ENCODE measurements at places on chromosomes 13 and 19.
A peak's percentile ranks its signal among the peaks of the same experiment; 100 is the strongest.

- no peak for DNase-seq
Observed at GRCh38 chr13:112103961-112104880, 37.3 kb downstream of the SOX1 start.

DNA sequence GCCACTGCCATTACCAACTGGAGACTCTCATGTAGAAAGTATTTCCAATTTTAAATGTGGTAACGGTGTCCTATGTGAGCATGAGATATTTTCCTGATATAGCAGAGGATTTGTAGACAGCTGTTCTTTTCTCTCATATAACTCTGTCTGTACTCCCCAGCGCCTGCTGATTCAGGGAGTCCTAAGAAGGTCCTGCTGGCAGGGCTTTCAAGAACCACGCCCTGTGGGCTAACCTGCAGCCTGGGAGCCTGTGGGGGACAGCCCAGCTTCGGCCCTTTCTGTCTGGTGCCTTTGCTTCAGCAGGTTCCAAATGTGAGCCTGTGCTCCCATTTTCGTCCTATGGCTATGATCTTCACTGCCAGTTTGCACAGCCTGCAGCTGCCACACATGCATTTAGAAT is 316.8 kb downstream of the ATP8A2 start:
- DNase-seq, result no peak

DNA sequence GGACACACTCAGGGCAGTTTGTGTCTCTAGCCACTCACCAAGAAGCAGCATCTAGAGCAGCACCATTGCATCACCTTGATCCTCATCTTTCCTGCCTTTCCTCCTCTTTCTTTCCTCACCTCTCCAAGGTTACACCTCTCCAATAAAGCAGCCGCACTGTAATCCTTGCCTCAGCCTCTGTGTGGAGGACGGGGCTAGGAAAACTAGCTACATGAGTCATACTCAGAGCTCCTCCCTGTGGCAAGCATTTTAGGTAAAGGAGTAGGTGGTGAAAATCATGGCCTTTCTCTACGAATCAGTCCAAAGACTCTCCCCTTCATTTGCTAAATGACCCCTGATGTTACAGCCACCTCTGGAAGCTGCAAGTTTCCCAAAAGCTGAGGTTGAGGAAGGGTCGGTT is 108.9 kb downstream of the DNAJC15 start:
- DNase-seq, result peak; percentile 61

GRCh38 chr13:113845723-113846635 is 17.9 kb downstream of the GAS6 start:
- DNase-seq, result peak; percentile 34

DNA sequence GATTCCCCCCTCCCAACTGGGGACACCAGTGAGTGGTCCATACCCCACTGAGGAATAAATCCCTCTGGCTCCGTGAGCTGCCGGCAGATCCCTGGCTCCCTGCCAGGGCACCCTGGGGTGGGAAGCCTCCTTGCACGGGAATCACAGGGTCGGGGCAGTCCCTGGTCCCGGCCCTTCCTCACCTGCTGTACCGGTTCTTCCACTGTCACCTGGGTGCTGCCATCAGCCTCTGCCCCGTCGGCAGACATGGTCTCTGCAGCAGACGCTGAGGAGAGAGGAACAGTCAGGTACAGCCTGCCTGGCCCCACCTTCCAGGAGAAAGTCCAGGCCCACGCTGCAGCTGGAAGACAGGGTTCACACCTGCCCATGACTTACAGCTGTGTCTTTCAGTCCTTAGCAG is 6.3 kb downstream of the PLIN3 start:
- peak; percentile 31 for DNase-seq

DNA sequence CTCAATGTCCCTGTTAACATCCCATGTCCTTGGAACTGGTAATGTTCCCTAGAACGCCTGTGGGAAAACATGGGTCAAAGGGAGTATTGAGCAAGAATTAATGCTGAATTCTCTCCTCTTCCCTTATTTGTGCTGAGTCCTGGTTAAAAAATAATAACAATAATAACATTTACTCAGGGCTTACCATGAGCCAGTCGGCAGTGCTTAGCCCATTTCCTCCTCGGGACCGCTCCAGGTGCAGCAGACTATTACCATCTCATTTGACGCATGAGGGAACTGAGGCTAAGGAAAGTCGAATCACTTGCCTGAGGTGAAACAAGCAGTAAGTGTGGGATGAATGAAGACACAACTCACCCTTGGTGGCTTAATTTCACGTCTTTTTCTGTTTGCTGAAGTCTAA is 33.6 kb upstream of the SLC15A1 start:
- peak; percentile 36 for DNase-seq

GRCh38 chr19:1503089-1503924 is 9.5 kb downstream of the ADAMTSL5 start:
- DNase-seq, result peak; percentile 33

DNA sequence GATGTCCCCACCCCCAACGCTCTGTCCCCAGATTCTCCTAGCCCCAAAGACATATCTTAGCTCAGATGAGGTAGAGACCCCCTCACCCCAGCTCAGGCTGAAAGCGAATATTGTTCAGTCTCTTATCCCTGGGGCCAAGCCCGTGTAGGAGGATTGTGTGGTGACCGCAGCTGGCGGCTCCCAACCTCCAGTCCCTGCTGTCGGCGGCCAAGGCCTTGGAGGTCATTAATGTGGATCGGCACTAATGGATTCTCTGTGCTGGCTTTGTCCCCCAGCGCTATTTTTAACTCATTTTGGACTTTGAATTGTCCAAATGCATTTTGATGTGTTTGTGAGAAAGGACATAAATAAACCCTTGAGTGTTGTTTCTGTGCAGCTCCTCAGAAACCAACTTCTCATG is 124.2 kb downstream of the UQCRFS1 start:
- no peak for DNase-seq

DNA sequence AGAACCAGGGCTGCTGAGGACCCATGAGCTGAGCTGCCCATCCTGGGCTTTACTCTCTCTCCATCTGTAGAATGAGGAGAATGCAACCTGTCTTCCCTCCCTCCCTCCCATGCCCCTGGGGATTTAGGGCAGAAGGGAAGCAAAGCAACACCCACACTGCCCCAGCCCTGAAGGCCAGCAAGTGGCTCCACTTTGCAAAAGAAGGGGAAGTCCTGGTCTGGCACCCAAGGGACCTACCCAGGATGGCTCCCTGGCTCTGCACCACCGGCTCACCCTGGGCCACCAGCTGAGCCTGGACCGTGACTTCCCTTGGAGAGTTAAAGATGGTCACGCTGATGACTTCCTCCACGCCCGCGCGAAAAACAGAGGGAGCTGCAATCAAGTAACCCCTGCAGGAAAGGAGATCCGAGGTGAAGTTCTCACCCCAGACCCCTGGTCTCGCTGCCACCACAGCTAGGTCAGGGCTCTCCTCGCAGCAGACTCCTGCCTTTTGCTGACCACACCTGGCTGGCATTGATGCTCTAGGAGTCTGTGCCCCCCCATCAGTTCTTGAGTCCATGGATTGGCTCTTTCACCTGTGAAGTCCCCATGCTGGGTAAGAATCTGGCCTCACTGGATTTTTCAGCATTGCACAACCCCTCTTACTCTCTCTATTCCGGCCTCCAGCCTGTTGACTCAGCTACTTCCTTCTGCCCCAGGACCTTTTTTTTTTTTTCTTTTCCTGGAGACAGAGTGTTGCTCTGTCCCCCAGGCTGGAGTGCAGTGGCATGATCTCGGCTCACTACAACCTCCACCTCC is 4.6 kb downstream of the CPAMD8 start:
- DNase-seq, result peak; percentile 73

DNA sequence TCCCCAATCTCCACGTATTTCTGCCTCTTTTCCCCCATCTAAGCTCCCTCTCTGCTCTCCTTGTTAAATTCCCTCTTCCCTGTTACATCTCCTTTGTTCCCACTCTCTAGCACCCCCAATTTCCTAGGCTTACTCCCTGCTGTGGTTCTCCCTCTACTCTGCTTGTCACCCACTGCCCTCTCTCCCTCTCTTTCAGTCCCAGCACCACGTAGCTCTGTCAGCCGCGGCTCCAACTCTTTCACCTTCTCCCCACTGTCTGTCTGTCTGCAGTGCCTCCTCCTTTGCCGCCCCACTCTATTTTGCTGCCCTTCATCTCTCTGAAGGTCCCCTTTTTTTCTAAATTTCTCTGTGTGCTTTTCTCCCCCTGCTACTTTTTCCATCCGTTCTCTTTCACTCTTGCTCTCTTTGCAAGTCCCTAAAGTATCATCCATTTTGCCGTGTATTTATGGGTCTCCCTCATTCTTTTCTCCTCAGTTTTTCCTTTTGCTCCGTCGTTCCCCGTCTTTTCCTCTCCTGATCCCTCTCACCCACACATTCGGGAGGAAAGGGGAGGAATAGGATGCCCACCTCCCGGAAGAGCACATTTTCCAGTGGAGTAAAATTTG is 937 bp downstream of the ZNF841 start:
- peak; percentile 5 for DNase-seq

GRCh38 chr13:77521194-77521593 is 14.3 kb upstream of the SCEL start:
- peak; percentile 97 for DNase-seq

DNA sequence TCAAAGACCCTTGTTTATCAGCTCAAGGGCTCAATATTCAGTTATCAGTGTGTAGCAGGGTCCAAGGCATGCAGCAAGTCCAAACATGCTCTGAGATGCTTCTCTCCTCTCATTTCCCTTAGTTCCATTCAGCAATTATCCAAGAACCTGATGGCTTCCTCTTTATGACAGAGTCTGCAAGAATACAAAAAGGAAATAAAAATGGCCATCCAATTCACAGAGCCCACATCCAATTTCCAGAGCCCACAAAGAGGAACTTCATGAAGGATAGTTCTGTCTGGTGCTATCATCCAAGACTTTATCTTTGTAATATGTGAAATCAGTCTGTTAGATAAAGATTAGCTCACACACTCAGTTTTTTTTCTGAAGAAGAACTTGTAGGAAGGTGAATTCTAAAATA is 217.2 kb downstream of the LACC1 start:
- no peak for DNase-seq

DNA sequence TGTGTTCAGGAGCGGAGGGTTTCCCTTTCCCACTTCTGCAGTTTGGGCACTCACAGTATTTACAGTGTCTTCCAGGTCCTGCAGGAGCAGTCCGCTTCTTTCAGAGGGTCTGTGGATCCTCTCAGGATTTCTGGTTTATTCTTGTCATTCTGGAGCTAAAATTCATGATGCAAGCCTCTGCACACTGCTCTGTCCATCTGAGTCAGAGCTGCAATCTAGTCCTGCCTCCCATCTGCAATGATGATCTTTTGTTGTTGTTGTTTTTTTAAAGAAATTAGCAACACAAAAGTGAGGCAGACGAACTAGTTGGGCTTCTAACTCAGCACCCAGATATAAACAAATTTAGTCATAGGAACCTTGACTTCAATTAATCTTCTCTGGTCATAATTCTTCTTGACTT is 86.5 kb downstream of the DLEU7 start:
- DNase-seq, result no peak

- DNase-seq, result no peak
Observed at GRCh38 chr19:46380690-46381089, 32.7 kb downstream of the CCDC8 start.

Measured in kidney tubule cell (primary cell).